ENCODE measurements at places on chromosomes 7 and 10. TPM values are rescaled to one million over a fixed set of nuclear protein-coding genes. Genes with fewer than 3 reads are reported as not detected.

GRCh38 chr10:59910867-59911266 lies 4.5 kb upstream of the CCDC6 start:
- H3K4me3 ChIP-seq, result no peak overlapping the region
- DNase-seq, result no peak
- H3K4me1 ChIP-seq, result peaks cover 8% of the 10 kb centered on the region
- no peaks in the 10 kb centered on the region for H3K27me3 ChIP-seq

GRCh38 chr7:71173955-71174354 lies 42.0 kb downstream of the GALNT17 start:
- H3K27ac ChIP-seq, result no peak overlapping the region
- H3K27me3 ChIP-seq, result no peaks in the 10 kb centered on the region
- no peak overlapping the region for H3K4me3 ChIP-seq
- no peaks in the 10 kb centered on the region for H3K4me1 ChIP-seq
- H3K36me3 ChIP-seq, result no peaks in the 10 kb centered on the region
- peak; percentile 0 for DNase-seq

- H3K36me3 ChIP-seq, result no peaks in the 10 kb centered on the region
- no peak overlapping the region for H3K27ac ChIP-seq
- no peaks in the 10 kb centered on the region for H3K27me3 ChIP-seq
- no peak for DNase-seq
- no peaks in the 10 kb centered on the region for H3K4me1 ChIP-seq
Observed at GRCh38 chr7:126524967-126525366, 727.8 kb downstream of the GRM8 start.

DNA sequence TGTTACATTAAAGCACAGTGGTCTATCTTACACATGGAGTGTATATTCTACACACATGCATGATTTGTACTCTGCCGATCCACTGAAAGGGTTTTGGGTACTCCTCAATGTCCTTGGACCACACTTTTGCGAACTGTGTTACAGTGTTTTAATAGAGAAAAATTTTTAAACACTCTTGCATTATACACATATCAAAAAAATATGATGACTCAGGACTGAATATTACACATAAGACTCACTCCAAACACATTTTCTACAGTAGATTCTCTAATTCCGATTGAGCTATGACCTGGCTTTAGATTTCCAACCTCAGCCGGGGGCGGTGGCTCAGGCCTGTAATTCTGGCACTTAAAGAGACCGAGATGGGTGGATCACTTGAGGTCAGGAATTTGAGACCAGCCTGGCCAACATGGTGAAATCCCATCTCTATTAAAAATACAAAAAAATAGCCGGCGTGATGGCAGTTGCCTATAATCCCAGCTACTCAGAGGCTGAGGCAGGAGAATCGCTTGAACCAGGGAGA lies 222.4 kb downstream of the CACNA2D1 start:
- H3K36me3 ChIP-seq, result no peaks in the 10 kb centered on the region
- no peaks in the 10 kb centered on the region for H3K4me1 ChIP-seq
- no peak overlapping the region for H3K4me3 ChIP-seq
- no peaks in the 10 kb centered on the region for H3K27me3 ChIP-seq
- no peak for DNase-seq

GRCh38 chr7:136925044-136925443 lies 56.6 kb downstream of the CHRM2 start:
- no peaks in the 10 kb centered on the region for H3K27me3 ChIP-seq
- H3K27ac ChIP-seq, result no peak overlapping the region
- H3K4me3 ChIP-seq, result no peak overlapping the region
- no peaks in the 10 kb centered on the region for H3K36me3 ChIP-seq
- no peaks in the 10 kb centered on the region for H3K4me1 ChIP-seq
- no peak for DNase-seq

- H3K4me3 ChIP-seq, result no peak overlapping the region
- H3K36me3 ChIP-seq, result no peaks in the 10 kb centered on the region
- DNase-seq, result no peak
- peaks cover 14% of the 10 kb centered on the region for H3K27me3 ChIP-seq
Observed at GRCh38 chr10:75043256-75044131, 68.0 kb upstream of the SAMD8 start.

DNA sequence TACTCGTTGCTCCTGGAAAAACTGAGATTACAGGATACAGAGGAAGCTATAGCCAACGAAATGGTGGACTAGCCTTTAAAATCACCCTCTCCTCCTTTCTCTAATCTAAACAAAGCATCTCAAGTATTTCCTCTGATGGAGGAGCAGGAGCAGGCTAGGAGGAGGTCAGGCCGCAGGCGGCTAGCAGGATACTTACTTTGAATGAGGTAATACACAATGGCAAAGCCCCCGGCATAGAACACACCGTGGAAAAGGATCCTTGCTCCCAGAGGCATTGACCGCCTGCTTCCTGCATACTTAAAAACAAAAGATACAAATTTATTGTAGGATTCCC lies 64.4 kb downstream of the STK17A start:
- DNase-seq, result no peak
- peaks cover 61% of the 10 kb centered on the region for H3K36me3 ChIP-seq
- no peak overlapping the region for H3K4me3 ChIP-seq
- peak overlapping the region; percentile 72 for H3K27ac ChIP-seq
- no peaks in the 10 kb centered on the region for H3K27me3 ChIP-seq
- H3K4me1 ChIP-seq, result peaks cover 17% of the 10 kb centered on the region

The HMX3 gene
- not detected for polyA plus RNA-seq

The NRCAM gene
- polyA plus RNA-seq, result 0.27 TPM

DNA sequence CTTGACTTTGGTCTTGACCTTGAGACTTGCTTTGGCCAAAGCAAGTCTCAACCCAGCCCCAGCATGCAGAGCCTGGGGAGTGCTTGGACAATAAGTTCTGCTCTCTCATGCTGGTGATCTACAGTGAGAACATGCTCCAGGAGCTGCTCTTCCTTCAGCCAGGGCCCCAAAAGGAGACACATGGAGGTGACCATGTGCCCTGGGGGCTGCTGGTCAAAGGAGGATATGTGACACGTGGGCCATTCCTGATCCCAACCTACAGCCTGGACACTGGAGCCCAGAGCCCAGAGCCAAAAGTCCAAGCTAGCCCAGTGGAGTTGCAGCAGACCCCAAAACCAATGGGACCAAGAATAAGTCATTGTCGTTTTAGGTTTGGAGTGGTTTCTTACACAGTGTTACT lies 78.2 kb upstream of the CHST15 start:
- no peaks in the 10 kb centered on the region for H3K4me1 ChIP-seq
- no peak overlapping the region for H3K4me3 ChIP-seq
- no peaks in the 10 kb centered on the region for H3K27me3 ChIP-seq
- DNase-seq, result no peak
- H3K27ac ChIP-seq, result no peak overlapping the region

DNA sequence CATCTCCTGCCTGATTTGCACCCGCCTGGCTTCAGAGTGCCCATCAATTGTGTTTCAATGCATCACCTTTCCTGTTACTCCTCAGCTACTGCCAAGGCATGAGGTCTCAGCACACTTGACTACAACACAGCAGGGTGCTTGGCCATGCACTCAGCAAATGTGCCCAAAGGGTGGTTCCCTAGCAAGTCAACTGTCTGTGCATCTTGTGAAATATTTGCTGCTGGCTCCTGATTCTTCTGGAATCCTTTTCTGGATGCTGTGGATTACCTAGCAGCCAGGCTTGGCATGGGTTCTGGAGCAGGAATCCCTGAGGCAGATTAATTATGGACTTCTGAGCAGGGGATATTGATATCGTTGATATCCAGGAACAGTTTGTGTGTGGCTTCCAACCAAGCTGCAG lies 662.6 kb upstream of the MGMT start:
- no peaks in the 10 kb centered on the region for H3K36me3 ChIP-seq
- H3K4me3 ChIP-seq, result no peak overlapping the region
- no peak overlapping the region for H3K27ac ChIP-seq
- DNase-seq, result no peak
- no peaks in the 10 kb centered on the region for H3K27me3 ChIP-seq

- H3K4me3 ChIP-seq, result no peak overlapping the region
- no peak for DNase-seq
- H3K36me3 ChIP-seq, result no peaks in the 10 kb centered on the region
- no peak overlapping the region for H3K27ac ChIP-seq
Observed at GRCh38 chr7:158970132-158970531, 113.8 kb downstream of the DYNC2I1 start.

DNA sequence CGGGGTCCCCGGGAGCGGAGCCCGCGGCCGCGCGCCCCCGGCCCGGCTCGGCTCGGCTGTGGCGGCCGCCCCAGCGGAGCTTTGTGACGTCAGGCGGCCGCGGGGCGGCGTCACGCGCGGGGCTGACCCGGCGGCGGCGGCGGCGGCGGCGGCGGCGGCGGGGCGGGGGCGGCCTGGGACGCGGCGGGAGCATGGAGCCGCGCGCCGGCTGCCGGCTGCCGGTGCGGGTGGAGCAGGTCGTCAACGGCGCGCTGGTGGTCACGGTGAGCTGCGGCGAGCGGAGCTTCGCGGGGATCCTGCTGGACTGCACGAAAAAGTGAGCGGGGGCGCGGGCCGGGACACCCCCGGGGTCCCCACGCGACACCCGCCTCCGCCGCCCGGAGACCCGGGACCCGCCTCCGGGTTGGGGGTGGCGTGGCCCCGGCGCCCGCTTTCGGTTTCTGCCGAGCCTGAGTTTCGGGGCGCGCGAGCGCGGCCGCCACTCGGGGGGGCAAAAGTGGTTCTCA lies at the start of gene PWWP2B:
TSS of gene PWWP2B (plus strand) at position 165 of the 506 bp plus-strand sequence. CDS start at position 192, 27 bp downstream.
- DNase-seq, result peak; percentile 49
- H3K4me3 ChIP-seq, result peak within 1 kb of the TSS; percentile 83
- H3K36me3 ChIP-seq, result no peaks in the 10 kb centered on the region
- no peaks in the 10 kb centered on the region for H3K27me3 ChIP-seq

The ANKRD1 gene
- polyA plus RNA-seq, result 0.61 TPM

DNA sequence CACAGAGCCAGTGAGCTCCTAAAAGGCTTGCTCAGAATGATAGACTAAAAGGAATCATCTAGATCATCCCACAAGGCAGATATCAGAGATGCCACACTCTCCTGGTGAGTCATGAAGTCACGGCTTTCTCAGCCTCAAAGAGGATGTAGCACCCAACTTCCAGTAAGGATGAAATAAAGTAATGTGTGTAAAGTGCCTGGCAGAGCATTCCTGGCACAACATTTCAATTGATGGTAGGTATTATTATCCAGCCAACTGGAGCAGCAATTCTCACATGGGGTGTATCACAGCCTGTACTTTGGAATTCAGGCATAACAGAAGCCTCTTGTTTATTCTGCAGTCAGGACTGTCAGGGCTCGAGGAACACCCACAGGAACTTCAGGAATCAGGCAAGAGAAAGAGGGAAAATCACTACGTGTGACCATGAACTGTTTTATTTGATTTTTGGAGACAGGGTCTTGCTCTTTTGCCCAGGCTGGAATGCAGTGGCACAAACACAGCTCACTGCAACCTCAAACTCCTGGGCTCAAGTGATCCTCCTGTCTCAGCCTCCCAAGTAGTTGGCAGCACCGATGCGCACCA lies 5.3 kb upstream of the NAT16 start:
- DNase-seq, result peak; percentile 44
- no peak overlapping the region for H3K4me3 ChIP-seq
- peaks cover 18% of the 10 kb centered on the region for H3K27me3 ChIP-seq
- H3K36me3 ChIP-seq, result no peaks in the 10 kb centered on the region
- no peak overlapping the region for H3K27ac ChIP-seq
- H3K4me1 ChIP-seq, result no peaks in the 10 kb centered on the region

The INMT gene
- polyA plus RNA-seq, result 1.1 TPM

GRCh38 chr7:80770675-80771081 lies 132.2 kb downstream of the CD36 start:
- no peak overlapping the region for H3K4me3 ChIP-seq
- H3K36me3 ChIP-seq, result no peaks in the 10 kb centered on the region
- peaks cover 6% of the 10 kb centered on the region for H3K4me1 ChIP-seq

The CFAP46 gene
- not detected for polyA plus RNA-seq
